ENCODE measurements at places on chromosomes 2 and 18. TPM values are rescaled to one million over a fixed set of nuclear protein-coding genes. Genes with fewer than 3 reads are reported as not detected.

GRCh38 chr2:135299658-135300244 is 231.3 kb downstream of the ZRANB3 start:
- peak; percentile 60 for DNase-seq

- peak; percentile 2 for DNase-seq
Measured at GRCh38 chr2:122180972-122181371, 425.5 kb downstream of the TSN start.

GRCh38 chr2:197500503-197501131 is 438 bp downstream of the HSPE1 start:
- DNase-seq = no peak

DNA sequence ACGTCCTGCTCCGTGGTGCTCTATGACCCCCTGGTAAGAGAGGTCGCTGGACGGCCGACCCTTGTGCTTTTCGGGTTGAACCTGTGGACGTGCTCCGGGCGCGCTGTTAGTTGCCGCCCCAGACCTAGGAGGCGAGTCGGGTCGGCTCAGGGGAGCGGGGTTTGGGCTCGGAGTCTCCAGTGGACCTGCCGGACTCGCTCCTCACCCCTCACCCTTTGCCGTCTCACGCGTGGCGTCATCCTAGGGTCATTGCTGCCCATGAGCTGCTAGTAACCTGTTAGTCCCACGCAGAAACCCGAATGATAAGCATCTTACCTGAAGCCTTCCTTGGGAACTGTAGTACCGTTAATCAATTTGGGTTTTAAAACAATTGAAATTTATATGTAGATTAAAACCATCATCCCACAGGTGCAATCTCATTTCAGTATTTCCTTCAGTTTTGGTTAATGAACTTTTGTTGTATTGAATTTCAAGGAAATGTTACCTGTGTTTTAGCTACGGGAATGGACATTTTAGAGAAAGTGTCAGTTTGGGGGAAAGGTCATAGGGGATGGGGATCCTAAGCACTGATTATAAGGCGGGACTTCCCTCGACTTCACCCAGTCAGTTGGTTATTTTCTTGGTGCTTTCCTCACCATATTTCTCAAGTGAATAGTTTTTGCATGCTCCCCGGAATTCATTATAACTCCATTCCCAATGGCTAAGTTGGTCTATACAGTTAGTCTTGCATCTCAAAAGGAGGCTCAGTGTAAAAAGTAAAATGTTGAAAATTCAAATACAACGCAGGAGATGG is 536 bp downstream of the ELP2 start:
- no peak for DNase-seq

DNA sequence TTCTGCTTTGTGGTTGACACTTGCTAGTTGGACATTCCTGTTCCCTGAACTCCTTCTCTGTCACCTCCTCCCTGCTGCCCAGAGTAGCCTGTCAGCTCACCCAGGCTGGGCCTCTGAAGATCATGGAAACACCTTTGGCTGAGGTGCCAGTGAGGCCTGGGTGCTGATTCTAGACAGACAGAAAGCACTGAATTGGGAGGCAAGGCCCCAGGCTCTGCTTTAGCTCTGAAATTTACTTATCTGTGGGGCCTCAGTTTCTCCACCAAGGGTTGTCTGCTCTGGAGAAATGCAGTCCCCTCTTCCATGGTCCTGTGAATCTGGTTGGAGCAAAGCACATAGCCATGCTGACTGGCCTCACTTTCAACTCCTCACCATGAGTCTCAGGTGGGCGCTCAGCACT is 104.6 kb upstream of the SIX3 start:
- no peak for DNase-seq

- no peak for DNase-seq
Measured at GRCh38 chr2:69184224-69184623, 171.2 kb downstream of the ANTXR1 start.

- peak; percentile 15 for DNase-seq
Measured at GRCh38 chr2:12251121-12251520, 465.6 kb upstream of the TRIB2 start.

- no peak for DNase-seq
Measured at GRCh38 chr2:9037166-9037565, 33.7 kb upstream of the MBOAT2 start.

- DNase-seq = no peak
Measured at GRCh38 chr2:222064286-222064685, 234.5 kb downstream of the PAX3 start.

- no peak for DNase-seq
Measured at GRCh38 chr2:98807221-98807620, 76.3 kb upstream of the MGAT4A start.

DNA sequence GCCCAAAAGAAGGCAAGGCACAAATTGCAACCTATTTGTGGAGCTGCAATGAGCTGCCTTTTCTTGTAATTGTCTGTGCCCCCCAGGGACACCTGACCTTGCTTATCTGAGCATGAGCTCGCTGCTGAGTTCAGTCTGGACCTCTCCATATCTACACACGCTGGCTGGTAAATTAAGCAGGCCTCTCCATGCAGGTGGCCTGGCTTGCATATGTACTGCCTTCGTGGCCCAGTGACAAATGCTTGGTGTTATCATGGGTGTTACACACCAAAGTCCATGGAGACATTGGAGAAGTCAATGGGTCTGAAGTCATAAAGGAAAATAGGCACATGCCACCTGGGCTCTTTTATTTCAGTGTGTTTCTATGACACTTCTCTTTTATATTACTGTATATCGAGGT is 121.2 kb downstream of the IRS1 start:
- no peak for DNase-seq

- DNase-seq = no peak
Measured at GRCh38 chr2:12048550-12048949, 302.1 kb downstream of the LPIN1 start.

GRCh38 chr2:238890131-238890530 is 42.2 kb downstream of the TWIST2 start:
- DNase-seq = no peak

DNA sequence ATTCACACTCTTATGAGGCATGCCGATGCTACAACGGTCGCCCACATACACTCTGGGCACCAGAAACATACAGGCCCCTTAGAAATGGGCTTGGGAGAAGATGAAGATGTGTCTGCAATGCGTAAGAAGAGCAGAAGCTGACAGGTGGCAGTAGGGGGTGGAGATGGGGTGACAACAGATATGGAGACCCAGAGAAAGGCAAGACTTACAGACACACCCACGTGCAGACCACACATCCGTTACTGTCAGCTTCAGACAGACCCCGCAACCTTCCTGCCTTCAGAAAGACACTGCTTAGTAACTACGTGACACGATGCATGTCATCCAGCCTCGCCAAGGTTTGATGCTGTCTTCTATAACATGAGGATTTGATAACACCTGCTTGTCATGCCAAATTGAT is 89.5 kb downstream of the ZFP36L2 start:
- no peak for DNase-seq

NFATC1 gene
- total RNA-seq = 0.59 TPM

CFAP210 gene
- not detected for total RNA-seq

D2HGDH gene
- total RNA-seq = 6.1 TPM

HTR2B gene
- not detected for total RNA-seq

SERPINB10 gene
- not detected for total RNA-seq

RASGRP3 gene
- 26.4 TPM for total RNA-seq

TMBIM1 gene
- total RNA-seq = 132 TPM

Measured in M059J (cell line).